NCI-H1930 (cell line): ENCODE measurements at places on chromosomes 3 and 15.

DNA sequence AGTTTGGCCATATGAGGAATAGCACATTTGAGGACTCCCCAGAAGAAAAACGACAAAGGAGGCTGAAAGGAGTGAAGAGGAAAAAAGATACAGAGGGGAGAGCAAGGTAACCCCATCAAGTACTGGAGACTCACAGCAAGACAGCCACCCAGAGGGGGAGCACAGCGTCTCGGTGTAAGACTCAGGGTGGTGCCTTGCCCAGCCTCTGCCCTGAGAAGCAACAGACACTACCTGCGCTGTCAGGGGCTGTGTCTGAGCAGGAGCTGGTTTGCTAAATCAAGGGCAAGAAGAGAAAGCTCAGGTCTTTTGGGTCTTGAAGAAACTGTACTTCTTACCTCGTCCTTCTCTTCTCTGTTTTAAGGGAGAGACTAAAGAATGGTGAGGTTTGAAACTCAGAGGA lies 27.9 kb downstream of the FBXO45 start:
- DNase-seq: no peak

DNA sequence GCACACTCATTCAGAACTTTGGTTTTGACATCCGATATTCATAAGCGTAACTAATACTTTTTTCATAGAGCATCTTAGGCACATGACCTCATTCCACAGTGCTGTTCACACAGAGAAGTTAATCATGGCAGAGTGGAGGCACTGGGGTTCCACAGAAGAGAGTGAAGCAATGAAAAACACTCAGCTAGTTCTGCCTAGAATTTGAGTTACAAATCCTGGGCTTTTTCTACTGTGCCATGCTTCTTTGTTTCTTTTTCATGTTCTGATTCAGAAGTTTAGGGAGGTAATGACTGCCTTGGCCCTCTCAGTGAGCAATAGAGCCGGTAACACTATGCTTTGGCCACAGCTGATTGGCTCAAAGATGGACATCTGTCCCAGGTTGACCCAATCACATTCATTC lies 176.1 kb upstream of the MITF start:
- no peak for DNase-seq

- no peak for DNase-seq
These were observed 13.3 kb downstream of the RRP9 start for GRCh38 chr3:51928438-51928837.

DNA sequence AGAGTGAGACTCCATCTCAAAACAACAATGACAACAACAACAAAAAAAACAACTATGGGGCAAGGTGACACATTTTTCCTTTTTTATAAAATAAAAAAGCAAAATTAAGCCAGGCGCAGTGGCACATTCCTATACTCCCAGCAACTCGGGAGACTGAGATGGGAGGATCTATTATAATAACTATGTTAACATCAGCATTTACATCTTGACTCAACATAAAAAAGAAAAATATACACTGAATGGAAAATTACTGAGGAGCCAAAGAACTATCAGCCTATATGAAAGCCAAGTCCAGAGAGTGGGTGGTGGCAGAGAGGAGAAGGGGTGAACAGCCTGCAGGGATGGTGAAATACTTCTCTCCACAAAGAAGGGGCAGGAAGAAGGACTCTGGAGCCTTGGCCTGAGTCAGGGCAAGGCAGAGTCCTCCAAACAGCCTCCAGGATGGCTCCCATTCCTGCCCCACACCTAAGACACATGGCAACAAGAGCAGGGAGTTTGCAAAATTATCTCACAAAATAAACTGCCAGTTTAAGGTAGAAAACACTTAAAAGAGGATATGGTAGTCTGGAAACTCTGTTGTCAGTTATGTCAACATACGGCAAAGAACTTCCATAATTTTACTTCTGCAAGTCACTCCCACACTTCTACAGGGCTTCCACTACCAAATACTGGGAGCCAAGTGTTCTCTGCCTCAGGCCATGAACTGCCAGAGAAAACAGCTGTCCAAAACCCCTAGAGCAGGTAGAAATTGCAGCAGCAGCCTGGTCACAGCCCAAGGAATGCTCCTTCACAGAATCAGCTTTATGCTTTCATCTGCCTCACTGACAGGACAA lies 25.9 kb downstream of the HSPBAP1 start:
- no peak for DNase-seq

GRCh38 chr3:85979034-85979433 lies 1011.9 kb downstream of the VGLL3 start:
- DNase-seq: no peak

- no peak for DNase-seq
These were observed 912.7 kb downstream of the TUSC7 start for GRCh38 chr3:117622171-117622841.

GRCh38 chr3:39249453-39250115 lies 30.3 kb downstream of the CX3CR1 start:
- no peak for DNase-seq

DNA sequence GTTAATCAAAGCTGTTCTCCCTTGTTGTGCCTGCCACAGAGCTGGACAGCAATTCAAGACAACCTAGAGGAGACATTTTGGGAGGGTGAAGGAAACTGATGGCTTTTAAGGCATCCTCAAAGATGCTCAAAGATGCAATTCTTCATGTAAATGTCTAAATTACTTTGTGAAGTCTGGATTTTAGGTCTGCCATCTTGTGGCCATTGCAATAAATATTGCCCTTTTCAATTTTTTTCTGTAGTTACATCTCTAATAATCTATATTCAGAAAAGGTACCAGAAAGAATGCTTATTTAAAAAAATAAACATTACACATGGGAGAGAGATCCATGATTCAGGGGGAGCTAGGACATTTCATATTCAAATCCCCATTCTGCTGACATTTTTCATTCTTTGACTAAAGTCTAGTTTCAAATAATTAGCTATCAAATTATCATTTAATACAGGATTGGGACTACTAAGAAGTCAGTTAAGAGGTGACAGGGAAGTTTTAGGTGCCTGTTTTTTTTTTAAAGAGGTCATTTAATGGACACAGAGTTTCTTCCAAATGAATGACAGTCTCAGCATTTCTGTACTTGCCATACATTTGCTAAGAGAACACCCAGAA lies 259.8 kb upstream of the WNT5A start:
- DNase-seq: no peak

DNA sequence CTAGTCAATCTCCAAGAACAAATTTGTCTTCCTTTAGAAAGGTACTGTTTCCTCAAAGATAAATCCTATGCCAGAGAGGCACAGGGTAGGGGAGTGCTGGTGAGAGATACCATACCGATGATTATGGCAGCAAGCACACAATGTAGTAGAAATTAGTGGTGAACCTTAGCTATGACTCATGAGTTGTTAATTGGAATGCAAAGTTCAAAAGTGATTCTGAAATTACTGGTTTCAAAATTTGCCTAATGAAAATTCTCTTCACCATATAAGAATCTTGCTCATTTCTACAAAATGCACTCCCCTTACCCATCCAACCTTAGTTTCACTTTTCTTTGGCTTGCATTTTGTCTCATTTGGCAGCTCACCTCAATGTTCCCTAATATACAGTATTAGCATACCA lies 139.5 kb upstream of the SLC2A2 start:
- DNase-seq: no peak

DNA sequence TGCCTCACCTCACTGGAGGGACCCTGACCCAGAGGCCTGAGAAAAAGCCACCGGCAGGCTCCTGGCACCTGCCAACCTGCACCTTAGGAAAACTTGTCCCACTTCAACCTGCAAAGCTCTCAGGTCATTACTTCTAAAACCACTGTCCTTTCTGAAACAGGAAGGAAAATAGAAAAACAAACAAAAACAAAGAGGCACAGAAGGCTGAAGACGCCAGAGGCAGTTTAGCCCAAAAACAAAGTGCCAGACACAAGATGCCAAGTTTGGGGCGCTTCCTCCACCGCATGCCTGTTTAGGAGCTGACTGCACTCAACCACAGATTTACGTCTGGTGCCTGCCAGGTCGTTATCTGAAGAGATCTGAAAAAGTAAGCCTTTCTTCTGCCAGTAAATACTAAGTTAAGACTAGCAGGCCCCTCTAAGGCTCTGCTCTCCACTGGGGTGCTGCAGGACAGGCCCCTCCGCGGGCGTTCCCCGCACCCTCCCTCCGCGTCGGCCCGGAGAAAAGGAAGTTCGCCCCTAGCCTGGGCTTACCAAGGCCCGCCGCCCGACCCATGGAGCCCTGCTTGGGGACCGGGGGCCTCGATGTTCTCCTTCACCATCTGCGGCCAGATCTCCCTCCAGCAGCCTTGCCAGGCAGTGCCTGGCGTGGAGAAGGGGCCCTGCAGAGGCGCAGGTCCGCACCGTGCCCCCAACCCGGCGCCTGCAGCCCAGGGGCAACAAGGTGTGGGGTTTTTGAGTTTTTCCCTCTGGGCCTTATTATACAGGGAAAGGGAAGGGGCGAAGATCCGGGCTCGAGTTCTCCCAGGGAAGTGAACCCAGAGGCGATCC lies 1.3 kb downstream of the GOLGA8A start:
- DNase-seq: no peak

DNA sequence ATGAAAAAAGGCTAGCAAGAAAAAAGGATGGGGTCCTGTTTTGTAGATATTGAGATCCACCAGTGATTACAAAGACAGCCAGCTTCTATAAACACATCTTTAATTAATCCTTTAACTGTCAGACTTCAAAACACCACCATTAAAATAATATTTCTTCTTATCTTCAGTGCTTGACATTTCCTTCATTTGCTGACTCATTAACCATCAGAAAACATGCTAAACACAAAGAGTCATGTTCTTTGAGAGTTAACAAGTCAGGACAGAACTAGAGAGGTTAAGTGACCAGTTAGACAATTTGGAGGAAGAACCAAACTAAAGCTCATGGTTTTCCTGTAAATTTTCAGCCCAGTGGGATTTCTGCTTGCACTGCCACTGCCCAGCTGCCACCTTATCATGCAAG lies 111.4 kb downstream of the MEIS2 start:
- no peak for DNase-seq

- no peak for DNase-seq
These were observed 20.2 kb upstream of the SKOR1 start for GRCh38 chr15:67805008-67805665.
